ENCODE measurements at places on chromosomes 2 and 18. TPM values are rescaled to one million over a fixed set of nuclear protein-coding genes. Genes with fewer than 3 reads are reported as not detected.

- no peak for DNase-seq
These were observed 56.3 kb downstream of the SLC25A12 start for GRCh38 chr2:171837736-171838135.

Gene CD207
- total RNA-seq: not detected

DNA sequence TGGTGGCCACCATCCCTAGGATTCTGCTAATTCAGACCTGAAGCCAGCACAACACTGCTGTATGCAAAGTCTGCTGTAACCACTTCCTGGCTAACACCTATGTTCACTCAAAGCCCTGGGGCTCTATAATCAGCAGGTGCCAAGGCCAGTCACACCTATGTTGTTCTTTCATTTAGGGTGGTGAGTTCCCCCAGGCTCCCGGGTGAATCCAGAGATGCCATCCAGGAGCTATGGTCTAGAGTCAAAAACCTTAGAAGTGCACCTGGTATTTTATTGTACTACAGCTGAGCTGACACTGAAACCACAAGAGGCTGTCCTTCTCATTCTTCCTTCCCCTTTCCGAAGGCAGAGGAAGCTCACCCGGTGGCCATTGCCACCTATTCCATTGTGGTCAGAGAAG lies 46.2 kb upstream of the CCDC141 start:
- DNase-seq: no peak

Gene ZDBF2
- 34.6 TPM for total RNA-seq
